ENCODE measurements at places on chromosomes 7 and 10.

GRCh38 chr10:114278140-114278883, 39.3 kb downstream of the VWA2 start:
- no peak for DNase-seq

DNA sequence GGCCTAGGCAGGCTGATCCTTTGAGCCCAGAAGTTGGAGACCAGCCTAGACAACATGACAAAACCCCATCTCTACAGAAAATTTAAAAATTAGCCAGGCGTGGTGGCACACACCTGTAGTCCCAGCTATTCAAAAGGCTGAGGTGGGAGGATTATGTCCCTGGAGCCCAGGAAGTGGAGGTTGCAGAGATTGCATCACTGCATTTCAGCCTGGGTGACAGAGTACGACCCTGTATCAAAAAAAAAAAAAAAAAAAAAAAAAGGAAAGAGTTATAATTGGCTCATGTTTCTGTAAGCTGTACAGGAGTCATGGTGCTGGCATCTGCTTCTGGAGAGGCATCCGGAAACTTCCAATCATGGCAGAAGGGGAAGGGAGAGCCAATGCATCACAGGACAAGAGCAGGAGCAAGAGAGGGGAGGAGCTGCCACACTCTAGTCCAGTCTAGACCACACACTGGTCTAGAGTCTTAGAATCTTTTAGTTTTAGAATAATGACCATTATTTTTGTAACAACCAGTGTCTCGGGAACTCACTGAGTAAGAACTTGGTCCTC, 16.8 kb downstream of the DOCK1 start:
- DNase-seq: no peak

GRCh38 chr7:143372070-143372469, 9.1 kb upstream of the ZYX start:
- peak; percentile 19 for DNase-seq

- DNase-seq: no peak
These were observed 286.0 kb downstream of the TWIST1 start for GRCh38 chr7:18831419-18831818.

DNA sequence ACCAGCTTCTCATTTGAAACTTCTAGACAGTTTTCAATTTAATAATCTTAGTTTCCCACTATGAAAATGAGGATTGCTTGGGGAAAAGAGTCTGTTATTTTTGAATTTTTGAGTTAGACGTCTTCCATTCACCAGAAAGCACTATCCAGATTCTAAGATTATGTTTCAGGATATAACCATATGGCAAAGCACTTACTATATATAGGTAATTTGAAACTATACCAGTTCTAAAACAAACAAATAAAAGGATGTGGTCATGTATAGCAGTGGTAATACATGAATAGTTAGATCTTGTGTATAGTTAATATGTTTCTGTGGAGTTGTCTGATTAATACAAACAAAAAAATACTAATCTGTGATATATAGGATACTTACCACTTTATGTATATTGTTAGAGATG, 320.0 kb downstream of the EXOC4 start:
- no peak for DNase-seq

- DNase-seq: no peak
These were observed 46.1 kb downstream of the PAX2 start for GRCh38 chr10:100791369-100792058.

GRCh38 chr7:70432567-70433001, 699.4 kb upstream of the GALNT17 start:
- DNase-seq: no peak

GRCh38 chr7:150723467-150723866, 7.1 kb downstream of the GIMAP1 start:
- no peak for DNase-seq

DNA sequence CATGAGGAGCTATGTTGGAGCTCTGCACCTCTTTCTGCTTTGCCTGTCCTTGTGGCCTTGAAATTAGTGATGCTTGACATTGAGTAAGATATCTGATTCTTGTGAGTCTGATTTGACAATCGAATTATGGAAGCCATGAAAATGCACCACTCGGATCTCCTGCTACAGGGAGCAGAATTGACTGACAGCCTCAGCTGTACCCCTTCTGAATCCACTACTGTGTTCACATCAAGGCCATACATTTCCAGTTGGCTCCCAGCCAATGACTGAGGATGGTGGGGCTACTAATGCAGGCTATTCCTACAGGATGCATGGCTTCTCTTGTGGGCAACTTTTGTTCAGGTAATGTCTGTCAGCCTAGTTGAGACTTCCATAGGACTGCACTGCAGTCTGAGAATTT, 321.9 kb downstream of the REEP3 start:
- DNase-seq: no peak

DNA sequence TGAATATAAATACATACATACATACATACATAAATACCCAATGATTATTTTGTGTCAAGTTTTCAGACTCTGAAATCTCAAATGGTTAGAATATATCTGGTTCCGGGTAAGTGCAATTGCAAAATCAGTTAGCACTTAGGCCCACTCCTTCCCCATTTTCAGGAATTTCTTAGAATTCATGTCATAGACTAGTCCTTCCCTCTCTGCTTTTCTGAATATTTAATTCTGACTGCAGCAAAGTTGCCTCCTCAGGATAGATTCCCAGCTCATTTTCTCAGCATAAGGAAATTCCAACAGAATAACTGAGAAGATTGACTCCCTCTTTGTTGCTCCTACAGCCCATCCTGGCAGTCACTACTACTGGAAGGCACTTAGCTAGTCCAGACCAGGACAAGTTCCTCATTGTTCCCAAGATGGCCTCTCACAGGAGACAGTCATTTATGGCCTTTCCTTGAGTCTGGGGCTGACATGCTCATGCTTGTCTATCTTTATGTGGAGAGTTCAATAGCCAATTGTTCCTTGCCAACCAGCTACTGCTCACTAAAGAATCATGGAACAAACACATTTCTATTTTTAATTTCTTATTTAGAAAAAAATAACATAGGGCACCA, 142.9 kb upstream of the ITGB1 start:
- no peak for DNase-seq

DNA sequence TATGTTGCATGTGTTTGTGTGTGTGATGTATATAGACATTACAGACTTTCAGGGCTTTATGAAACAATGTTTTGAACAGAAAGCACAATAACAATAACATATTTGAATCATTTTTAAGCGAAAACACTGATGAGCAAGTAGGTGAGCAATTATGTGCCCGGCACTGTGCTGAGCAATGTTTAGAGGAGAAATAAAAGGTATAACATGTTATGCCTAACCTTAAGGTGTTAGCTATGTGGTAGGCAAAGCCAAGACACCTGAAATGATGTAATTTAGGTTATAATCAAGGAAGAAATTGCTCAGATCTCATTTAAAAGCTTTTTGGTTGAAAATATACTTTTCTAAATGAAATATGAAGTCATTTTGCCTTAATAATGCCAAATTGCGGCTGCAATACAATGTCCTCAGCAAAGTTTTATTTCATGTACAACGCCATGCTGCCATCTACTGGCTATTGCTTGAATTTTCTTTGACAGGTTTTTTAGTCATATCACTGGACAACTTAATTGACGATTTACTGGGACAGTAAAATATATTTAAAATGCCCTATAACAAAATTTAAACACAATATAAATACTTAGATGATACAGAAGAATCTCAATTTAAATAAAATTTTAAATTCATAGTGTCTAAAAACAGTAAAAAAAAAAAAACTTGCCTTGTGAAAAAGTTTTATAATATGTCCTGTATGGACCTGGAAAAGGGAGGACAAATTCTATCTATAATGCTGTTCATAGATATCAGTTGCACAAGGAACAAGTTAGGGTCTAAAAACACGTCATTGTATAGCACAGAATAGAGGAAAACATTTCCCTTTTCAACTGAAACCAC, 131.1 kb upstream of the CDK1 start:
- peak; percentile 41 for DNase-seq

GRCh38 chr7:81842361-81842760, 72.5 kb upstream of the HGF start:
- DNase-seq: no peak

DNA sequence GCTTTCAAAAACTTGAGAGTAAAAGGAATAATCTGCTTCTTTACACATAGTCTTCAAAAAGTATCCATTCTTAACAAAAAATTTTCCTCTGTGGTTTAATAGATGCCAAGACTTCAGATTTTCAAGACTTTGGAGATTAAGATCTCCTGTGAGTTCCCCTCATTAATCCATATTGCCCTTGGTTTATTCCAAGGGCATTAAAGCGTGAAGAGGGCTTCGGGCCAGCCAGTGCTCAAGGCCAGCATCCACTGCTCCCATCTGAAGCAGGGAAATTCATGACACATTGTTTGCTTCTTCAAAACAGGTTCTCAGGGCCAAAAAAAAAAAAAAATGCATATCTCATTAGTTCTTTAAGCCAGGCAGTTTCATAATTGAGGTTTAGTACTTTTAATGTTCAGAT, 137.3 kb upstream of the RHOBTB1 start:
- no peak for DNase-seq

DNA sequence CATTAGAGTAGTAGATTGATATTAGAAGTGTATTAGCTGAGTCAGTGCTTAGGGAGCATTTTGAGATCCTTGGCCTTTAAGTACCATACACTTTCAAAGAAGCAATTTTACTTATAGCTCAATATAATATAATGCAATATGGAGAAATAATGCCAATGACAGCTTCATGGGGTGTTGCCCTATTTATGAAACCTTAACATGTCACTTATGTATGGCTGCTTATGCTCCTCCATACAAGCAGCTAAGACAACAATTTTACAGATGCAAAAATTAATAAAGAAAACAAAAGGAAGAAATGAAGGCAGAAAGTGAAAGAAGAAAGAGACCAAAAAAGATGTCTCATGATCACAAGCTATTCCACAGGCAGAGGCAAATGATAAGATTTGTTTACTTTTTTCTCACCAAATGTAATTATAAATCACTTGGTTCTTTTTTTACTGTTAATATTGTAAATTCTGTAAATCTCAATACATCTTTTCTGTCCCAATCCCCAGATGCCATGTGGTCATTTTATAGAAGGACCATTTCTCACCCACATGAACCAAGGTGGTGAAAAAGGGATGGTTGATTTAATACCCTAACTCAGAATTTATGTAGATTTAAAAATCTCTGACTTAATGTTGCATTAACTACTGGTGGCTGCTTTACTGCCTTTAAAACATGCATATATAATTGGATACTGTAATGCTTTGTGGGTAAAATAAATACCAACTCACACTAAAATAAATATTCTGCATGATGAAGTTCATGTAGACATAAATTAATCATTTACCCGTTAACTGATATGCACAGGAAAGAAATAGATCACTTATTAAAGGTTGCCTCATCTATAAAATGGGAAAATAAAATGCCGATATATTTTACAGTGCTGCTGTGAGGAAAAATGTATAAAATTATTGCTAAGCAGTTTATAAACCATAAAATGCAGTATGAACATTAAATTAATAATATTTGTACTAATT, 33.5 kb upstream of the RHOBTB1 start:
- no peak for DNase-seq

GRCh38 chr7:87797395-87797794, 78.8 kb downstream of the SLC25A40 start:
- DNase-seq: no peak

DNA sequence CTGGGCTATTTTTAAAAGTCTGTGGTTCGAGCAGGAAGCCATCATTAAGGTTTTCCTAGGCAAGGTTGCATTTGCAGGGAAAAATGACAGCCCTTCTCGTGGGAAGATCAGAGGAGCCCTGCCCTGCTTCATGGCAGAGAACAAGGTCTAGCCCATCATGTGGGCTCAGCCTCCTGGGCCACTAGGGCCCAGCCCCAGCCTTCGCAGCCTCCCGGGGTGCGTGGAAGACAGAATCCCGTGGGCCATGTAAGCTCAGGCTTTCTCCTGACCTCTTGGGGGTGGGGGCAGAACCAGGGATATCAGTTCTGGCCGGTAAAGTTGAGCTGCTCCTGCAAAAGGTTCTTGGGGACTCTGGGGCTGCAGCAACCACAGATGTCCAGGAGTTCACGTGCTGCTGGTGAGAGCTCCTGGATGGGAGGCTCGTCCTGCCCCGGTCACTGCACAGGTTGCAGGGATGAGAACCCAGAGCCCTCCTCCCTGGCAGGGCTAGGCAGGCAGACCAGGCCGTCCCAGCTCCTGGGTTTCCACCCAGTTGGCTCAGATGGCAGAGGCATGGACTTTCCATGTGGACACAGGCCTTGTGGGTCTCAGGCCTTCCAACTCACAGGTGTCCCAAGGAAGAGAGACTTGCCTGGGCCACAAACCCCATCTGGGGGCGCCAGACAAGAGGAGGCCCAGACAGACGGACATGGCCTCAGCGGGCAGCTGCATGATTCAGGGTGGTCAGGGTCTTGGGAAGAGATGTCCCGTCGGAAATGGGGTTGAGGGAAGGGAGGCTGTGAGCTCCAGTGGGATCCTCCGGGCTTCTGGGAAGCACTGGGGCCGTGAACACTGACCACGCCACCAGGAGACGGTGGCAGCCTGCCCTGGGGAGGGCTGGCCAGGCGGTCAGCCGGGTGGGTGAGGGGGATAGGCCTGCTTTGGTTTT, 126.2 kb downstream of the NEURL1 start:
- no peak for DNase-seq

- DNase-seq: no peak
These were observed 155.7 kb upstream of the FGFR2 start for GRCh38 chr10:121753726-121754476.

DNA sequence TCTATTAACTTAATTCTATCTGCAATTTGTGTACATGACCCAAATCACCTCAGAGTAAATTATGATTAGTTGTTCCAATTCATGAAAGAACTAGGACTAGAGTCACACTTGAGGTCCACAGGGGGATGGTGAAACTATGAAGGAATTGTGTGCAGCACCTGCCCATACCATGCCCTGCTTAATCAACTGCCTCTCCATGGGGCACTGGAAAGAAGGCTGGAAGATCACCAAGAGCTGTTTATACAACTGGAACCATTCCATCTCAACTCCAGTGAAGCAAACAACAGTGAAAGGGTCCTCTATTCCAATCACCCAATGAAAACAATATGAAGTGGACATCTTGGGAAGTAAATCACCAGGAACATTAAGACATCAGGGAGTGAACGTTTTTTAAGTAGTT, 98.7 kb upstream of the SEMA3D start:
- no peak for DNase-seq

- no peak for DNase-seq
These were observed 542.3 kb downstream of the NXPH1 start for GRCh38 chr7:8975681-8976080.
